ENCODE measurements at places on chromosomes 3 and 15. TPM values are rescaled to one million over a fixed set of nuclear protein-coding genes. Genes with fewer than 3 reads are reported as not detected.

The CELSR3 gene
- polyA plus RNA-seq = 0.48 TPM

The MORC1 gene
- polyA plus RNA-seq = 0.46 TPM

The EAF2 gene
- 5.5 TPM for polyA plus RNA-seq

The PPP1R14D gene
- not detected for polyA plus RNA-seq

DNA sequence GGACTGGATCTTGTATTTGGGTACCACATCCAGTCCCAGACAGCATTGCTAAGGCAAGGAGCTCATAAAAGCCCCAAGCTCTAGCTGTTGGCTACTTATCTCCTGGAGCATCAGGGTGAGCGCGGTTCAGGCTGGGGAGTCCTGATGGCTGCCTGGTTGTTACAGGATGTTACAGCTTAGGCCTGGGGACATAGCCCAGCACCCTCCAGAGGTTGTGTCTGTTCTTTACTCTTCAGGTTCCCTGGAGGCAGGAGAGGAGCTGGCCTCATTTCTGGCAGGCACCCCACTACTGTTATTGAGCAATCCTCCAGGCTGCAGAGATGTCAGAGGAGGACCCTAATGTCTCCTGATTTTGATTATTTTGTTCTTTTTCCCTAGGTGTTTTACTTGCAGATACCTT lies 26.6 kb downstream of the APBA2 start:
- DNase-seq = no peak

GRCh38 chr3:42868841-42869240 lies 6.8 kb downstream of the CYP8B1 start:
- no peak for DNase-seq

- peak; percentile 17 for DNase-seq
Observed at GRCh38 chr15:55937040-55937439, 56.4 kb downstream of the NEDD4 start.

GRCh38 chr3:41679374-41679773 lies 282.5 kb downstream of the ULK4 start:
- DNase-seq = no peak

GRCh38 chr3:188925376-188925775 lies 246.4 kb upstream of the TPRG1 start:
- no peak for DNase-seq

GRCh38 chr3:42094128-42094527 lies 3.0 kb downstream of the TRAK1 start:
- DNase-seq = no peak

GRCh38 chr15:34079904-34080303 lies 21.8 kb downstream of the EMC7 start:
- no peak for DNase-seq

DNA sequence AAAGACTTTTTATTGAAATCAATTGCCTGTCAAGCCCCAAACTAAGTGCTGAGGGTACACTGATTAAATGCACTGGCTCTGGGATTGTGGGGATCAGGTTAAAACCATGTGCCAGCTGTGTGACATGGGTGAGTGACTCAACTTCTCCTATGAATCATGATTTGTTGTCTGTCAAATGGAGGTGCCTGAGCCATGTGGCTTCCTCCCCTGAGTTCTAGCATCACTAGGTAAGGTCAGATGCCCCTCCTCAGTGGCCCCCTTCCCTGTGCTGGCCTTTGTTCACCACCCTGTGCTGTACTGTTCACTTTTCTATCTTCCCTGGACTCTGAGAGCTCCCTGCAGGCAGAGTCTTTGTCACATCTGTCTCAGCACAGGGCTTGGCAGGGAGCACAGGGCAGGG lies 43.6 kb upstream of the ATP2B2 start:
- DNase-seq = no peak
